ENCODE measurements at places on chromosomes 11 and 22.

DNA sequence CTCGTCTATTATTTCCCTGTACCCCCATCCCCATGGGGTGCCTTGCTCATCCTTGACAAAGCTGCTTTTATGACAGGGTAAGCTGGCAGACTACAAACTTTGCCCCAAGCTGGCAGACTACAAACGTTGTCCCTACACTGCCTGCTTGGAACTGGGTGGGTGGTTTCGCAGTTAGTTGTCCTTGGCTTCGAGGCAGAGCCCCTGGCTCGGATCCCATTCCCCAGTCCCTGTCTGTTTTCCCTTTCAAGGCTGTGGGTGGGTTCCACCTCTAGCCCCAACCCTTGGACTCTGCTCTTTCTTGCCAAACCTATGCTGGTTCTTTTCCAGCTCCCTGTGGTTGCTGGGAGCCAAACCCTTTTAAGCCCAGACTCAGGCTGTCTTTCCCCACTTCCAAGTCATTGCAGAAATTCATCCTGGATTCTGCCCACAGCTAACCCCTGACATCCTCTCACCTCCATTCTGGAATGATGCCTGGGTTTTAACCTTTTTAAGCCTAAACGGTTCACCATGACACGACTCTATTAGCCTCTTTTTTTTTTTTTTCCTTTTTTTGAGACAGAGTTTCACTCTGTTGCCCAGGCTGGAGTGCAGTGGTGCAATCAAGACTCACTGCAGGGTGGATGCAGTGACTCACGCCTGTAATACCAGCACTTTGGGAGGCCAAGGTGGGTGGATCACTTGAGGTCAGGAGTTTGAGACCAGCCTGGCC, 9.2 kb upstream of the RBM14 start:
- DNase-seq: no peak

DNA sequence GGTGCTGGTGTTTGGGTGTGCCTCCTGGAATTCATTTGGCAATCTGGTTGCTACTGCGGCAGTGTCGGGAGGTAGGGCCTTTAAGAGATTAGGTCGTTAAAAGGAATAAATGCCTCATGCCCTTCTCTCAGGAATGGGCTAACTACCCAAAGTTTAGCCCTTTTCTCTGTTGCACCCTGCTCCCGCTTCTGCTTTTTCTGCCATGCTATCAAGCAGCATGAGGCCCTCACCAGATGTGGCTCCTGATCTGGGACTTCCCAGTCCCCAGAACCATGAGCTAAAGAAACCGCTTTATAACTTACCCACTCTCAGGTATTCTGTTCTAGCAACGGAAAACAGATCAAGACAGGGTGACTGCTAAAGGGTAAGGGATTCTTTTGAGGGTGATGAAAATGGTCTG, 6.3 kb downstream of the EIF3D start:
- DNase-seq: no peak

- no peak for DNase-seq
Measured at GRCh38 chr11:86204356-86204755, 40.2 kb upstream of the EED start.

GRCh38 chr11:129191649-129192048, 476 bp downstream of the ARHGAP32 start:
- DNase-seq: no peak

Measured in NCI-H524 (cell line).